A172 (cell line): ENCODE measurements at places on chromosomes 6 and 20.

- no peak for DNase-seq
Observed at GRCh38 chr6:89862273-89862672, 32.0 kb upstream of the GJA10 start.

- no peak for DNase-seq
Observed at GRCh38 chr6:86511962-86512361, 425.4 kb upstream of the HTR1E start.

DNA sequence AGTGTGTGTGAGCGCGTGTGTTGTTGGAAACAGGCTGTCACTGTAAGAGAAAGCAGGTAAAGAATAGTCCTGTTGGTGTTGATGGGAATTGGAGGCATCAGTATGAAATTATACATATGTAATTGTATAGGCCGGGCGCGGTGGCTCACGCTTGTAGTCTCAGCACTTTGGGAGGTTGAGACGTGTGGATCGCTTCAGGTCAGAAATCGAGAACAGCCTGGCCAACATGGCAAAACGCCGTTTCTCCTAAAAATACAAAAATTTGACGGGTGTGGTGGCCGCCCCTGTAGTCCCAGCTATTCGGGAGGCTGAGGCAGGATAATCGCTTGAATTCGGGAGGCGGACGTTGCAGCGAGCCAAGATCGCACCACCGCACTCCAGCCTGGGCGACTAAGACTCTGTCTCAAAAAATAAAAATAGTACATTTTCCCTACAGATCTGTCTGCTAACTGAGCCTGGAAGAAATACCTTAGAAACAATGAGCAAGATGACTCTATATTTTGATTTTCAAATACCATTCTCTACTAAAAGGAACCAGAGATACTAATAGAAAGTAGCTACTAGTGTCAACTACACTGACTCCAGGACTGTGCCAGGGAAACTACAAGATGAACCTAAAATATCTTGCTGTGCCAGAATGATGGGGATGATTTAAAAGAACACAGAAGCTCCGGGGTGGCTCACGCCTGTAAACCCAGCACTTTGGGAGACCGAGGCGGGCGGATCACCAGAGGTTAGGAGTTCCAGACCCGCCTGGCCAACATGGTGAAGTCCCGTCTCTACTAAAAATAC, 110.8 kb downstream of the TRIM27 start:
- no peak for DNase-seq

- no peak for DNase-seq
Observed at GRCh38 chr6:88599571-88599970, 363.8 kb downstream of the RNGTT start.

DNA sequence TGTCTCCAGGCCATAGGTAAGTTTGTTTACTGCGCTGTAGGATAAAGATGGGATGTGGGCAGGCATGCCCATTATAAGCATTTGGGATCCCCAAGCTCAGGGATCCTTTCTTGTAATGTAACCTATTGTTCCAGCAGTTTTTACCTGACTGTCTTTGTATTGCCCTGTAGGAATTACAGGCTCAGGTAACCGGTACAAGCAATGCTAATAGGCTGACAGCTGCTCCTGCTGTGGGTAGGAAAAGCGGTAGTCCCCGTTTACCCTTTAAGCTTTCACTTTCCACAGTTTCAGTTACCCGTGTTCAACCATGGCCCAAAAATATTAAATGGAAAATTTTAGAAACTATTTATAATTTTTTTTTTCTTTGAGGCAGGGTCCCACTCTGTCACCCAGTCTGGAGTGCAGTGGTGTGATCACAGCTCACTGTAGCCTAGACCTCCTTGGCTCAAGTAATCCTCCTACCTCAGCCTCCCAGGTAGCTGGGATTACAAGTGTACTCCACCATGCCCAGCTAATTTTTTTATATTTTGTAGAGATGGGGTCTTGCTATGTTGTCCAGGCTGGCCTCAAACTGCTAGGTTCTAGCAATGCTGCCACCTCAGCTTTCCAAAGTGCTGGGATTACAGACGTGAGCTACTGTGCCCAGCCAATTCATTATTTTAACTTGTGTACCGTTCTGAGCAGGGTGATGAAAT, 108.6 kb downstream of the CDYL start:
- DNase-seq: no peak

DNA sequence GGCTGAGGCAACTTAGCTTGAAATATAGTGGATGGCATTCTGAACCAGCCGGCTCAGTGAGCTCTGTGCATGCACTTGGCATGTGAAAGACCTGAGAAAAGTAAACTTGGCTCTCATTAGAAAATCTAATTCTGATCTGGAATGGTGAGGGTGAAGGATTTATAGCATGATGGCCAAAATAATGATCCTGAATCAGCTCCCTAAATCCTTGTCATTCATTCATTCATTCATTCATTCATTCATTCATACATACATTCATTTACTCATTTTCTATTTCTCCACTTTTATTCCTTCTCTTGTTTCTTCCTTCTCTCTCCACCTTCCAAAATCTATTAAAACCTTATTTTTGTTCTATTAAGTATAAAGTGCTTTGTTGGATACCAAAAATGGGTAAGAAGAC, 681.1 kb downstream of the DHX35 start:
- no peak for DNase-seq
